ENCODE measurements at places on chromosomes 13 and 19.
A peak's percentile ranks its signal among the peaks of the same experiment; 100 is the strongest.

DNA sequence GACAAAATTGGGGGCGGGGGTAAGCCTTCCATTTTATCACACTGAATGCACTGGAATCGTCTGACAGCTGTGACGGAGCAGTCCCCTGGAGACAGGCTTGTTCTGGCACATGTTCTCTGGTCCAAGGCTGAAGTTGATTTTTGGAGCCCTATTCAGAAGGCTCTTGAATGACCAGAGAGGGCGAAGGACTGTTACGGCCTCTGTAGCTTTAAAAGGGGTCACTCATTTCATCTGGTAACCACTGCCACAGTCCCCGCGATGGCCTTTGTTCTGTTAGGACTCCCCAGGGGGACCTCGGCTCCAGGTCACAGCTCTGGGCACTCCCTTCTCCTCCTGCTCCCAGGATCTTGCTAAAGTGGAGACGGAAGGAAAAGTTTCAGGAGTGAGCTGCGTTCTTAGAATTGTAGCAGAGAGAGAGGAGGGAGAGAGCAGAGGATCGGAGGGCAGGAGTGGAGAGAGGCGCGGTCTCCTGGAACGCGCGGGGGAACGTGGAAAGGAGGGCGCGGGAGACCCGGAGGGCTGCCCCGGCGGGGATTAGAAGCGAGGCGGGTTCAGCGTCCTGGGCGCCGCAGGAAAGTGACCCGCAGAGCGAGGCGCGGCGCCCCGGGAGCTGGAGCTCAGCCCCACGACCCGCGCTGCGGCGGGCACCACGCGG is 134.3 kb upstream of the MYO16 start:
- DNase-seq: no peak

DNA sequence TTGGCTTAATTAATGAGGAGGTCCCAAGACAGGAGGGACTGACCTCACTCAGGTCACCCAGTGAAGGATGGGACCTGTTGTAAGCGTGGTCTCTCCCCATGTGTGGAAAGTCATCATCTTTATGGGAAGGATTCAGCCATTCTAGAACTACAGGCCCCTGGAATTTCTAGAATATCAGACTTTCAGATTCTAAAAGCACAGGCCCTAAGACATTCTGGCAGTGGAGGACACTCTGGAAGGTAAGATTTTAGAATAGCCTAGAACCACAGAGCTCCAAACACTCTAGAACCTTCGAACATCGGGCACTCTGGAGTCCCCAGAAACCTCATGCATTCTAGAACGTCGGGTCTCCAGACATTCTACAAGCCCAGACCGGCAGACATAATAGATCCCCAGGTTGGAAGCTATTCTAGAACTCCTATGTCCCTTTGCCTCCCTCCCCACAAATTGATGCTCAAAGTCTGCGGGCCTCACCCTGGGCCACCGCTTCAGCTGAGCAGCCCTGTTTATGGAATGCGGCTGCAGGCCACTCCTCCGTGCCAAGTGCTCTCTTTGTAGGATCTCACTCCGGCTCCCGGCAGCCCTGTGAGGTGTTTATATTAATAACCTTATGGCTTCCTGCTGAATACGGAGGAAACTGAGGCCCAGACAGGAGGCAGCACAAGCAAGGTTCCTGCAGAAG is 1.9 kb upstream of the KLK15 start:
- DNase-seq: no peak

GRCh38 chr19:51820011-51820410 is 25.1 kb downstream of the FPR3 start:
- no peak for DNase-seq

GRCh38 chr19:29285878-29286277 is 72.9 kb upstream of the UQCRFS1 start:
- no peak for DNase-seq

- no peak for DNase-seq
Measured at GRCh38 chr19:42965176-42965575, 28.2 kb upstream of the PSG7 start.

DNA sequence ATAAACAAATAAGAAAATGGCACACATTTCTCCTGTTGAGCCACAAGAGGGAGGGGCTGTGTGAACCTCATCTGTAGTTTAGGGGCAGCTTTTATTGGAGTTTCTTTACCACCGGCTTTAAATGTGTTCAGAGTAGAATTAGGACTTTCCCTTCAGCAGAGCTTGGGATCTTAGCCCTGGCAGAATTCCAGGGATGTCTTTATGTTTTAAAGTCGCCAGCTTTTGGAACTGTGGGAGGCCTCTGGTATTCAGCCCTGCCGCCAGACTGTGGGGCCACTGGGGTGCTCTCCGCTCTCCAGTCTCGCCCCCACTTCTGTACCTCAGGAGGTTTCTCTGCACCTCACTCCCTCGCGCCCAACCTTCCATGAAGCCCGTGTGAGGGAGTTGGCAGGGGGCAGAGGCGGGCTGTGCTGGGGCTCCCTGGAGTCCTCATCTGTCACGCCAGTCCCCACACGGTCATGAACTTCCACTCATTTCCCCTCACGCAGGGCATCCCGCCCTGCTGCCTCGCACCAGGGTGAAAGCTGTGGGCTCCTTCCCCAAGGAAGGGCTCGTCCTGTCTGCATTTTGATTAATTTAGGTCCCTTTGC is 31.5 kb downstream of the CCDC8 start:
- DNase-seq: no peak

DNA sequence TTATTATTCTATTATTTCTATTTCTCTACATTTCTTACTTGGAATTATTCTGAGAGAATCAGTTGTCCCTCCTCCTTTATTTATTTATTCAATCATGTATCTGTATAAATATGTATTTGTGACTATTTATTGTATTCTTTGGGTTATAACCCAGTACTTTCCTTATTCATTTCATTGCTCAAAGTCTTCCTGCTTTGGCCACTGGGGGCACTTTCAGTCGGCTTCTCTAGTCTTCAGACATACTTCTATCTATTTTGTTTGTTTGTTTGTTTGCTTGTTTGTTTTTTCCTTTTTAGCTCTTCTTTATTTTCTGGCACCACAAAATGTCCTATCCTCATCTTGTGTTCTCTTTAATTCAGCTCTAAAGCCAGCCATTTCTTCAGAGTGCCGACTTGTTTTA is 260.4 kb downstream of the NALCN start:
- no peak for DNase-seq

GRCh38 chr13:107870400-107870799 is 344.9 kb downstream of the LIG4 start:
- DNase-seq: no peak

DNA sequence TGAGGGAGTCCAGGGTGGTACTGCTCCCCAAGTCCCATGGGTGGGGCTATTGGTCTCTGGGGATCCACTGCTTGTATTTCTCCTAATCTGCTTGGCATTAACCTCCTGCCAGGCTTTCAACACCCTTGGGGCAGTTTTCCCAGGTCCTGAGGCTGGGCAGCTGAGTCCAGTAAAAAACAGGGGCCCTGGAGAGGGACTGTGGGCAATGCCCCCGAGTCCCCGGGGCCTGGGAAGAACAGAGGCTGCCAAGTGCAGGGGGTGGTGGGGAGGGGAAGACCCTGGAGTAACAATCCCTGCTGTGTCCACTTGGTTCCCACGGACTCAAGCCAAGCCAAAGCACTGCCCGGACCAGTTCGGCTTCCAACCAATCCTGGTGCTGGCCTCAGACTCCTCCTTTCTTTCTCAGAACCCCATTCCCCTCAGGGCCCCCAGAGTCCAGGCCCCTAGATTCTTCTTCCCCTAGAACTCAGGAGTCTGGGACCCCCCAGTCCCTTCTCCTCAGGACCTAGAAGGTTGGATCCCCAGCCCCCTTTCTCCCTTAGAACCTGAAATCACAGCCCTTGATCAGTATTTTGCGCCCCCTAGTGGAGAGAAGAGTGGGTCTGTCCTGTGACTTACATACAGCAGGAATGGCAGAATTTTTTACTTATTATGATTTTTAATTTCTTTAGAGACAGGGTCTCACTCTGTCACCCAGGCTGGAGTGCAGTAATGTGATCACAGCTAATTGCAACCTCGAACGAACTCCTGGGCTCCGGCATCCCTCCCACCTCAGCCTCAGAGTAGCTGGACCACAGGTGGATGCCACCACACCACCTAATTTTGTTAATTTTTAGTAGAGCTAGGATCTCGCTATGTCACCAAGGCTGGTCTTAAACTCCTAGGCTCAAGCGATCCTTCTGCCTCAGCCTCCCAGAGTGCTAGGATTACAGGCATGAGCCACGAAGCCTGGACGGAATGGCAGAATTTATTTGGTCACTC is 3.7 kb upstream of the CLPTM1 start:
- peak; percentile 68 for DNase-seq

DNA sequence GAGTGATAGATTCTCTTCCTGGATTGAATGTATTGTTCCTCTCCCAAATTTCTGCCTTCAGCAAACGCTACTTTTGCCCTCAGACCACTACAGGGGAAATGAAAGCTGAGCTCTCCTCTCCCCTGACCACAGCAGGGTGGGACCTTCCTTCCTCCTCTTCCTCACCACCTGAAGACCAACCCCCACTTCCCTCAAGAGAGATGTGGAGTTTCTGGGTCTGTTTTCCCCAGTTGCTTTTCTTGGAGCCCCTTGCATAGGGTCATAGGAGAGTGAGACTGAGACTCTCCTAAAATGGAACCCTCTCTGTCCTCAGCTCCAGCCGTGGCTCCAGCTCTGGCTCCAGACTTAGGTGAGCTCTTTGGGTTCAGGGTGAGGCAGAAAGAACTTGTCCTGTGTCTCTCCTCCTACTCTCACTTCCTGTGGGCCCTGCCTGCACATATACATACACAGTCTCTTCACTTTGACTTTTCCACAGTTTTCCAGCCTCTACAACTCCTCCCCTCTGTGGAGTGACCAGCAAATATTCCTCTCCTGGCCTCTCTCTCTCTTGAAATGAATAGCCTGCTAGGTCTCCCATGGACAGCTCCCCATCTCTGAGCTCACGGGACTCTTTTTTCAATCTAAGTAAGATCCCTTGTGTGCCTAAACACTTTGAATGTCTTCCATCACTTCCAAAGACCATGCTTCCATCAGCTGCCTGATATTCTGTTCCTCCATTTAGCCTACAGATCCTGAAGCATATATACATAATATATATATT is 19.2 kb upstream of the ZNF175 start:
- DNase-seq: no peak

All from SK-N-MC (cell line).